ENCODE measurements at places on chromosomes 4 and X. TPM values are rescaled to one million over a fixed set of nuclear protein-coding genes. Genes with fewer than 3 reads are reported as not detected.

GLRA3 gene
- not detected for polyA plus RNA-seq

ASB11 gene
- polyA plus RNA-seq = not detected

CAPN6 gene
- polyA plus RNA-seq = not detected

ETDB gene
- not detected for polyA plus RNA-seq

DNA sequence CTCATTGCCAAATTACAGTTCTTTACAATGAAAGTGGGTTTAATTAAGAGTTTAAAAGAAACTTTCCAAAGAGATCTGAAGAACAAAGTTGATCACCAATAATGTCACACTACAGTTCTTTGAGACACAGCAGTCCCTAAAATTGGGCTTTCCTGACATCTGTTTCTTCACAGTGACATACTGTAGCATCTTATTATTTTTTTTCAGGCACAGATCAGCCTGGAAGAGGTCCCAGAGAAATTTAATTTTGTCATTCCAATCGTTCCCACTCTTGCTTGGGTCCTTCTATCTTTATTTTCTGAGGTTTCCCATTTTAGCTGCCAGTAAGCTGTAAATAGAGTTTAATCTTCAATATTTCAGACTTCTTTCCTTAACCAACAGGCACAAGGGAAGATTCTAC, 143.1 kb upstream of the FRMPD4 start:
- DNase-seq = no peak

GRCh38 chrX:68675571-68675970, 28.1 kb downstream of the STARD8 start:
- no peak for DNase-seq

GRCh38 chrX:153968754-153969124, 2.9 kb downstream of the HCFC1 start:
- no peak for DNase-seq

GRCh38 chr4:7932287-7932686, 7.4 kb downstream of the AFAP1 start:
- no peak for DNase-seq
